ENCODE measurements at places on chromosomes 4 and X.
A peak's percentile ranks its signal among the peaks of the same experiment; 100 is the strongest.

GRCh38 chr4:72295966-72296557 is 264.3 kb downstream of the NPFFR2 start:
- DNase-seq, result peak; percentile 63

- DNase-seq, result no peak
Measured at GRCh38 chr4:169201222-169202144, 69.3 kb downstream of the SH3RF1 start.

DNA sequence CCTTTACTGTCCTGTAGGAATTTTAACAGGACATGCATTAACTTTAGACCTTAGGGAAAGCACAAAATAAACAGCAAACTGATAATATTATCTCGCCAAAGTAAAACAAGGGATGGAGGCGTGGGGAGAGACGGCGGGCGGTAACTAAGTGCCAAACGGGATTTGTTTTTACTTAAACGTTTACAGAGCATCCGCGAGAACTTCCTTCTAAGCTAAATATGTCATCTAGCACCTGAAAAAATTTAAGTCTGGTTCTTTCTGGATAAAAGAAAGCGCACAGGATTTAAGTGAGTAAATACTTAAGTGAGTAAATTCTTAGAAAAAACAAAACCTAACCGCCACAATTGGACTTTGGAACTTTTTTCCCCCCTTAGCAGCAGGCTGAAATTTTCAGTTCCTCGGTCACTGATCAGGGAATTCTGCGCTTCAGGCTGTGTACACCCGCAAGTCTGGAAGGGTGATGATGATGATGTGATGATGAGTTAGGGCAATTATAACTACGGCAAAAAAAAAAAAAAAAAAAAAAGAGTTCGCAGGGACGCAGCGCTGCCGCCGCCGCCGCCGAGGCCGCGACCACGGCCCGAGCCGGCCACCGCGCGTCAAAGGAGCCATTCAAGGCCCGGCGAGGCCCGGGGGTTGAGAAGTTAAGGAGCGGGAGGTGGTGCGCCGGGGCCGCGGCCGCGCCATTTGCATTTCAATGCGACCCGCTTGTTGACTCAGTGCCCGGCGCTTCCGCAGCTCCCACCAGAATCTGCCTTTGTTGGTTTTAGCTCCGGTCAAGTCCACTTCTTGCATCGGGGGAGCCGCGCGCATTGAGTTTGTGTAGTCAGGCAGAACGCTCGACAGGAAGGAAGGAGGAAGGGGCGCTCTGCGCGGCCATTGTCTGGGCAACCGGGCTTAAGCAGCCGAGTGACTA is 108.8 kb downstream of the SPRY1 start:
- DNase-seq, result peak; percentile 83

DNA sequence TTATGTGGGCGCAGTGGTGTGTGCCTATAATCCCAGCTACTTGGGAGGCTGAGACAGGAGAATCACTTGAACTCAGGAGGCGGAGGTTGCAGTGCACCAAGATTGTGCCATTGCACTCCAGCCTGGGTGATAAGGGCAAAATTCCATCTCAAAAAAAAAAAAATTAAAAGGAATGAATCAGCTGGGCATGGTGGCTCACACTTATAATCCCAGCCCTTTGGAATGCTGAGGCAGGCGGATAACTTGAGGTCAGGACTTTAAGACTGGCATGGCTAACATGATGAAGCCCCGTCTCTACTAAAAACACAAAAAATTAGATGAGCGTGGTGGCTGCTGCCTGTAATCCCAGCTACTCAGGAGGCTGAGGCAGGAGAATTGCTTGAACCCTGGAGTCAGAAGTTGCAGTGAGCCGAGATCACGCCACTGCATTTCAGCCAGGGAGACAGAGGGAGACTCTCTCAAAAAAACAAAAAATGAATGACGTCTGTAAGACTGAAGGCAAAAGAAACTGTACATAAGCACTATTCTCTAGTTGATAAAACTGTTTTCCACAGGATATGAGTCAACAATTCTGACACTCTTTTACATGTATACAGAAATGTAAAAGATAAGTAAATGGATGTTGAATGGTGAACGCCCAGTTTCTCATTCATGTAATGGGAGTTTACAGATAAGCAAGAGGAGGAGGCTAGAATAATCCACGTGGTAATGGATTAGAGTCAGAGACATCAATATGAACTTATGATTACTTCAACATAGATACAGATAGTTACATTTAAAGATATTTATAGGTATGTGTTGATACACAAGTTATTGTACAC is 22.2 kb downstream of the CENPC start:
- no peak for DNase-seq

GRCh38 chrX:114101081-114101480 is 482.8 kb upstream of the HTR2C start:
- DNase-seq, result no peak

GRCh38 chr4:41156574-41156973 is 57.8 kb downstream of the APBB2 start:
- peak; percentile 75 for DNase-seq

- DNase-seq, result peak; percentile 17
Measured at GRCh38 chrX:7154041-7154597, 6.2 kb upstream of the PUDP start.

- no peak for DNase-seq
Measured at GRCh38 chr4:98958065-98958464, 29.1 kb upstream of the EIF4E start.

DNA sequence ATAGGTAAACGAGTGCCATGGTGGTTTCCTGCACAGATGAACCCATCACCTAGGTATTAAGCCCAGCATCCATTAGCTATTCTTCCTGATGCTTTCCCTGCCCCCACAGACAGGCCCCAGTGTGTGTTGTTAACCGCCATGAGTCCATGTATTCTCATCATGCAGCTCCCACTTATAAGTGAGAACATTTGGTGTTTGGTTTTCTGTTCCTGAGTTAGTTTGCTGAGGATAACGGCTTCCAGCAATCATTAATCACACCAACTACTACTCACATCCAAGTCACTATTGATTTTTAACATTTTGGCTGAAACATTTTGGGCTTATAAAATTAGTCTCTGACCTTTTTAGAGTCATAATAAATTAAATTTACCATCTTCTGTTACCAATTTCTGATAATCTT is 205.3 kb downstream of the SPOCK3 start:
- DNase-seq, result no peak

DNA sequence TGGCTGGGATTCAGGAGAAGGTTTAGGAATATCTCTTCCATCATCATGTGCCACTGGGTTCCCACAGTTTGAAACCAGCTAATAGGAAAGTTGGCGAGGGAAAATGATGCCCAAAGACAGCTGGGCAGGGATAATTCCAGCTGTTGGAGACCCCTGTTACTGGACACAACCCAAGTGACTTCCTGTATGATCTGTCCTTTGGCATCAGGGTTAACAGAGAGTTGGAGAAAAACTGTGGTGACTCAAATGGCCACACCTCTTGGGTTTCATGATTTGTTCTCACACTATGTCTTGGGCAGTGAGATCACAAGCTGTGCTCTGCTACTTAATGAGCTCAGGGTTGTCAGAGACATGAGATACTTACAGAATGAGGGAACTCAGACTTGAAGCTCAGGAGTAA is 3.8 kb downstream of the FGF16 start:
- peak; percentile 69 for DNase-seq

DNA sequence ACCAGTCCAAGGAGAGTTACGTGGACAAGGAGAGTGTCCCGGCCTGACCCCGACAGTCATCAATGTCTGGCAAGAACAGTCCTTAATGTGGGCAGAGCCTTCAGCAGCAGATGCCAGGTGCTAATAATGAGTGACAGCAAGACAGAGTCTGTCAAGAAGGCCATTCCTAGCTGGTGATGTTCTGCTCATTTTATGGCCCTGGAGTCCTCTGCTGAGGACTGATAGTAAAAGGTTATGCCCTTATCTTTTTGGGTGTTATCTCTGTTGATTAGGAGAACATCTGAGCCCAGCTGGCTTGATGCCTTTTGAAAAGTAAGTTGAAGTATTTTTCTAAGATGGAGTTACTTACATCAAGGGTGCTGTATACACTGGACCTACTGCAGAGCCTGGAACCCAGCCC is 67.3 kb downstream of the SLC34A2 start:
- DNase-seq, result no peak

DNA sequence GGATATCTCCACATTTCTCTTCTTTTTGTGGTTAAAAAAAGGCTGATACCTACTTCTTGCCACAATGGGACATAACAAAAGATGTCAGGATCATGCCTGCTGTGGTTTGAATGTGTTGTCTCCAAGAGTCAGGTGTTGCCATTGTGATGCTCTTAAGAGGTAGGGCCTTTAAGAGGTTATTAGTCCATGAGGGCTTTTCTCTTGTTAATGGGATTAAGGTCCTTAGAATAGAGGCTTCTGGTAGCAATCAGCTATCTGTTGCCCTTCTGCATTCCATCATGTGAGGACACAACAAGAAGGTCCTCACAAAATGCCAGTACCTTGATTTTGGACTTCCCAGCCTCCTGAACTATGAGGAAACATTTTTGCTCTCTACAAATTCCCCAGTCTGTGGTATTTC is 191.4 kb downstream of the GBA3 start:
- DNase-seq, result no peak

- DNase-seq, result no peak
Measured at GRCh38 chr4:184120549-184121127, 97.0 kb downstream of the ENPP6 start.

GRCh38 chr4:23060776-23061175 is 368.0 kb downstream of the GBA3 start:
- DNase-seq, result peak; percentile 11

DNA sequence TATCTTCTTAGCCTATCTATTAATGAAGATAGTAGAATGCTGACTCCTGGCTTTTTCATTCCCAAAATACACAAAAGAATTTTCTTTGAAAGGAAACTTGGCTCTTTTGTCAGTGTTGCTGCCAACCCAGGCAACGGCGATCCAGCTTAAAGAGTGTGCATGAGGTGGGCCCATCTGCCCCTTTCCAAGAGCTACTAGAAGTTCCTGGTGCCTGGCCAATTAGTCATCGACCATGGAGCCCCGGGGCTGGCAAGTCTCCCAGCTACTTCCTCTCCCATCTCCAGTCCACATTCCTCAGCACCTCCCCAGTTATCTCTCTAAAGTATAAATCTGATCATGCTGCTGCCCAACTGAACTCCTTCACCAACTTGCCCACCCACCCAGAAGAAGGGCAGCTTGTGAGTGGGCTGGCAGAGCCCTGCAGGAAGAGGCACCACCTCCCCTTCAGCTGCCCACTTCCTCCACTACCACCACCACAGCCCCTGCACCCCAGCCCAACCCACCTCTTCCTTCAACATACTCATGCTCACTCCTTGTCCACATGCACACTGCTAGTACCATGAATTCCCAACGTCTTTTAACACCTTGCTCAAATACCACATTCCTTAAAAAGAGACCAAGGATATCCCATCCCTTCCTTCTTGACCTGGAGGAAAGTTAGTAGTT is 158.2 kb upstream of the MAP3K15 start:
- DNase-seq, result peak; percentile 92

DNA sequence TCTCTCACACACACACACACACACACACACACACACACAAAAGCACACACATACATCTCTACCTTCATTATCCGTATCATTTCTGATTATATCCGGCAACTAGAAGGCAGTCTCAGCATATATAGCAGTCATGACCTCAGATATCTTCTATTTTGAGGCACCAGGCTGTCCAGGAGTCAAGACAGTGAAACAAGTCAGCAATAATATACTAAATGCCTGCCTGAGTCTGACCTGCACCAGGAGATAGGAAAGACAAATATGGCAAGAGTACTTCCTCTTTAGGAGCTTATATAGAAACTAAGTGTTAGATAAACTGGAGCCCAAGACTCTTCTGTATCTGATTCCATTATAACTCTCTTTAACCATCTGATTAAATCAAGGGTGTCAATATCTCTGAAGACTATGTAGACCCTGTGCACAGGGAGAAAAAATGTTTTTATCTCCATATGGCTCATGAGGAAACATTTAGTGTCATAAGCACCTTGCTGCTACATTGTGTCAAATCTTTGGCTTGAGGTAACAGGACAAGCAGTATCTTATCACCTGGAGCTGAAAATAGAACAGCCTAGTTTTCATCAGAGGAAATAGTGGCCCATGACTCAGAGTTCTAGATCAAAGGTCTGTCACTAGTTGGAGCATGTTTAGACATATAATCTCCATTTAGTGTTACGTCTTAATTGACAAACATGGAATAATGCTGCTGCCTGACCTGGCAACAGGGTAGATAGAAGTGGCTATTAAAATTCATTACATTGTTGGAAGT is 27.0 kb upstream of the FAM47B start:
- peak; percentile 5 for DNase-seq

GRCh38 chr4:53816561-53816960 is 225.3 kb upstream of the LNX1 start:
- DNase-seq, result no peak

DNA sequence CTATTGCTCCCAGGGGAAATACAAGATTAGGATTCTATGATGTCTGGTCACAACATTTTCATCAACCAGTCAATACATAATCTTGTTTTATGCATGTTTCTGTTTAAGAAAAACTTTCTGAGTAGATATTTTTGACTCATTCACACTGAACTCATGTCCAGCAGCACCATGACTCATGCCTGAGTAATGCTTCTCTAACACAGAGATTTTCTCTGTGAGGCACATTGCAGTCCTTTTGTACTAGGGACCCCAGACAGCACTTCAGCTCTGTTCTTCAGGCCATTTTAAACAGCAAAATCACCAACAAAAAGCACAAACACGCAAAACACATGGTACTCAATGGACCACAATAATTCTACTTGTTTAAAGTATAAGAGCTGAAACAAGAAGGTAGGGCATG is 83.6 kb downstream of the MXRA5 start:
- peak; percentile 87 for DNase-seq

- DNase-seq, result no peak
Measured at GRCh38 chr4:123643691-123644090, 247.1 kb downstream of the SPRY1 start.
